ENCODE measurements at places on chromosomes 2 and 18.
A peak's percentile ranks its signal among the peaks of the same experiment; 100 is the strongest.

DNA sequence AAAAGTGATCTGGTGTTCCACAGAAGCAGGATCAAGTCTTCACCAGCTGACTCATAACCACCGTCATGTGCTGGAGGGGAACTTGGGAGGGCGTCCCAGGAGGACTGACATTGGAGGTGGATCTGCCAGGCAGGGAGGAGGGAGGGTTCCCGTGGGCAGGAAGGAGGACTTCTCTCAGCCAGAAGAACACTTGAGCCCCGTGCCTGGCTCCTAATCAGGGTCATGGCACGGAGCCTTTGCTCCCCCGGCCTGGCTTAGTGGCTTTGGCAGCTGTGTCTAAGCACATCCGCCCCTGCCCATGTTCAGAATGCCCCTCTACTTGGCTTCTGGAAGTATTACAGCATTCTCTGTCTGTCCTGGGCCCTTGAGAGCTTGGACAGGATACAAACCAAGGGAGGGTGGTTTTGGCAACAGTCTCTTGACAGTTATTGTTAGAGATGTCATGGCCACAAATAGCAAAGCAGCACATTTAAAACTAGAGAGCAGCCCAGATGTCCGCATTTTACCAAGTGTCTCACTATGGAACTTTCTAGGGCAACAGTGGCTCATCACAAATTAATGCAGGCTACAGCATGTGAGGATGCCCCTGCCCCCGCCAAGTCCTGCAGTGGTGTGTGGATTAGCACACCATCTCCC is 11.5 kb downstream of the PPP1R7 start:
- no peak for DNase-seq

DNA sequence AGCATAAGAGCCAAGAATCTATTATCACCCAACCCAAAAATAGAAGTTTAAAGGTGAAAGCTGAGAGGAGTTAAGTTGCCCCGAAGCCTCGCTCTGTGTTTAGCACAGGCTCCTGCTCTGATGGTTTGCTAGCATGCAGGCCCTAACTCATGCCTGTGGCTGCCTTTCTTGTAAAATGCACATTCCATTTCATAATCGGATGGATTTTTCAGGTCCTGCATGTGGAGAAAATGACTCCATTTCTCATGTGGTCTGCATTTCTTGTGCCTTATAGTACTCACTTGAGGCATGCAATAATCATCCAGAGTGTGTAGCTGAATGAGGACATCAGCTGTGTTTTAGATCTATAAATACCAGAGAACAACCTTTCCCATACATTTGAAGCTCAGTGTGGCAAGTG is 381.8 kb downstream of the CPS1 start:
- no peak for DNase-seq

DNA sequence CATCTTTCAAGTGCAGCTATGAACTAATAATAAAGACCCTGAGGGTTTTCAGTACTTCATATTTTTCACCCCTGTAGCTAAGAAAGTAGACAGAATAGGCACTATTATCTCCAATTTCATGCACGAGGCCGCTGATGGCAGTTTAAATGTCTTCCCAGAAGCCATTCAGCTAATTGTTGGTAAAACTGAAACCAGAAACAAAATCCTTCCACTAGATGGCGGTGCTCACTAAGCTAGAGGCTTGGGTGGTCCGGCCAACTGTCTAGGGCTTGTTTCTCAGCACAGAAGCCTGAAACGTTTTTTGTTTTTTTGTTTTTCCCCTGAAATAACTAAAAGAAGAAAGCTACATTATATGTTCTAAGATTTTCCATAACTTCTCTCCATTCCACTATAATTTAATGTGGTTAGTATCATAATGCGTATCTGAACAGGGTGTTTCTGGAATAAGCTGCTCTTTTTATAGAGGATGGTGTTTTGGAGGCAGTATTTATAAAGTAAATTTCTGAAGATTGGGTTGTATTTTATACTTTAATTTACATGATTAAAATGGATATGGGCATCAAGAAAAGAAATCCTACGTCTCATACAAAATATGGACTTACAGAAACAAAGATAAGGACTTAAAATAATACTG is 159.4 kb downstream of the PIK3C3 start:
- peak; percentile 70 for DNase-seq

- DNase-seq, result no peak
Measured at GRCh38 chr18:12317664-12318333, 9.8 kb downstream of the TUBB6 start.

- peak; percentile 20 for DNase-seq
Measured at GRCh38 chr18:2121224-2121623, 450.1 kb downstream of the METTL4 start.

DNA sequence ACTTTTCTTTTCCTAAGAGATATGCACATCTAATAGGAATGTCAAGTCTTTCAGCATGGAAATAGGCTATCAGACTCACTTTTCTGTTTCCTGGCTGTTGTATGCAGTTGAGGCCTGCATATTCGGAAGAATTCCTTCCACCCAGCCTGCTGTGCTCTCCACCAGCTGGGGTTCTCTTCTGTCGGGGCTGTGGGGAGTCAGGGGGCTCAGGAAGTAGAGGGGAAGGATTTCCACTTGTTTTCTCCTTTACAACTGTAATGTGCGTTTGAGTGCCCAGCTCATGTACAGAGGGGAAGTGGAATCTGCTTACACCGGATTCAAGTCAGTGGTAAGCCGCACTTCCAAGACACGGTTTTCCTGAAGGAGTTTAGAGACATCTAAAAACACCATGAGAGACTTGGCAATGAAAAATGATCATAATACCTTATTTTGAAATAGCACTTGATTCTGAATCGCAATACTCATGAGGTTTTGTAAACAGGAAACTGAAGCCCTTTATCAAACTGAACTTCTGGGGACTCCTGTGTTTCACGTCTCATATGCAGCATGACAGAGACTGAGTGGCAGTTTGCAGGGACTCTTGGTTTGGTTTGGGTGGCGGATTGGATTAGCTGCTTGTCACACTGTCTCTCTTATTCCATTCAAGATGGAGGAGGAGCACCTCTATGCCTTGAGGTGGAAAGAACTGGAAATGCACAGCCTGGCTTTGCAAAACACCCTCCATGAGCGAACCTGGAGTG is 90.4 kb downstream of the MTCL1 start:
- no peak for DNase-seq

- DNase-seq, result no peak
Measured at GRCh38 chr2:30368258-30368657, 78.8 kb upstream of the LCLAT1 start.

DNA sequence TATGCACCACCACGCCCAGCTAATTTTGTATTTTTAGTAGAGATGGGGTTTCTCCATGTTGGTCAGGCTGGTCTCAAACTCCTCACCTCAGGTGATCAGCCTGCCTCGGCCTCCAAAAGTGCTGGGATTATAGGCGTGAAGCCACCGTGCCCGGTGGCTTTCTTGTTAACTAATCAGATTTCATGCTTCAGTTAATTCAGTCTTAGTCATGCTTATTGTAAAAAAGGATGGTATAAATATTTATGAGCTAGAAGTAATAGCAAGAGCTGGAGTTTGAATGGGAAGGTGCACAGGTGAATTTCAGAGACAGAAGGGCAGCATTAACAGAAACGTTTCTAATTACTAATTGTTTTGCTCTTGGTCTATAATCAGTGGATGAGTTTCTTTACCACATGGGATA is 10.3 kb downstream of the GEMIN6 start:
- no peak for DNase-seq

GRCh38 chr2:176039375-176039774 is 37.3 kb upstream of the LNPK start:
- DNase-seq, result no peak

- DNase-seq, result no peak
Measured at GRCh38 chr2:151243468-151243867, 18.2 kb downstream of the RBM43 start.

DNA sequence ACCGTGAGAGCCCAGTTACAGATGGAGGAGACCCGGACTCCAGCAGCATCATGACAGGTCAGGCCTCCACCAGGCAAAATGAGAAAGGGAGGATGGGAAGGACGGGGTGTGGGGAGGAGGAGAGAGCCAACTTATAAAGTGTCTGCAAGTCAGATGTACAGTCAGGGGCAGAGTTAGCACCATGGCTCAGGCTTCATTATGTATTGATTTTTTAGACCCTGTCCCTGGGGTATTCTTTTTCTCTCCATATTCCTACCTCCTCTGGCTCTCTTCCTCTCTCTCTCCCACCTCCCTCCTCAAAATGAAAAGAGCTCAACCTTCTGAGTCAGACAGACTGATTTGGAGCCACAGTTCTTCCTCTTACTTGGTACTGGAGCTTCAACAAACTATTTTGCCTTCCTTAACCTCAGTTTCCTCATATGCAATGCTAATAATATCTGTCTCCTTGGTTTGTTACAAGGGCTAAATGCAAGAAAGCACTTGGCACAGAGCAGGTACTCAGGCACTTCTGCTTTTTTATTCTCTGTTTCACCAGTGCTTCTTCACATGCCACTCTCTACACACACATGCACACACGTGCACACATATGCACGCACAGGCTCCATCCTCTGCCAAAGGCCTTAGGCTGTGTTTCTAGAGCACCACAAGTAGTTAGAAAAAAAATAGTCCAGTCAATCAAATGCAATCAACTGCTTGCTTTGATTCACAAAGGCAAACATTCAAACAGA is 92.3 kb upstream of the PKDCC start:
- DNase-seq, result no peak

- DNase-seq, result no peak
Measured at GRCh38 chr2:127589358-127589757, 53.9 kb downstream of the MYO7B start.

Measured in T47D (cell line).